ENCODE measurements at places on chromosomes 2 and 18.
A peak's percentile ranks its signal among the peaks of the same experiment; 100 is the strongest.

DNA sequence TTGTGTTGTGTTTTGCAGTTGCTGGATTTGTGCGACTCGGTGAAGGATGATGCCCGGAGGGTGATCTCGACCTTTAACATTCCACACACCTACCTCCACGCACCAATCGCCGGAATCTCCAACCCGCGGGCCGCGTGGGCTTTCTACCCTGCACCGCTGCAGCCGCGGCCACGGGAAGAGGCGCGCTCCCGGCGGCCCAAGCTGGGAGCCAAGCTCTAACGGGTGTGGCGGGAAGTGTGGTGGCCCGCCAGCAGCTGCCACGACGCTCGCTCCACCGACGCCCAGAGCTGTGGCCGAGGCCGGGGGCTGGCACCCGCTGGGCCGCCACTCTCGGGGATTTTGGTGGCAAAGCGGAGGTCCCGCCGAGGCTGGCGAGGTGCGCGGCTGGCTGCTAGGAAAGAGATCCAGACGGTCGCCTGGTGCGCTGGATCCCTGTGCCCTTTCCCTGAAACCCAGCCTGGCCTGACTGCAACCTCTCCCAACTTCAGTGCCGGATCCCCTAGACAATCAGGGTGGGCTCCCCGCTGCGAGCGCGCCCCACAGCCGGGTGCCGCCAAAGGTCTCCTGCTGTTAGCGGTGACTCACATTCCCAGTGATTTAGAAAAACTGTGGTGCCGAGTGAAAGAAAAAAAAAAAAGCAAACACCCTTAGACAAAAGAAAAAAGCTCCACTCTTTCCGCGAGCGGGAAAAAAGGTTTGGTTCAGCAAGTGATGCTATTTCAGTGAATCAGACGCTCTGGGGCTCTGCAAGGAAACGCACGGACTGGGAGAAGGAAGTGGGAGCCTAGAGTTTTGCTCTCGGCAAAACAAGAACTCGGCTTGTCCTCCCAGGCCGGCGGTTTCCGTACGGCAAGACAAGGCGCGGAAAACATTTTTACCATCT is 2.9 kb upstream of the BCL2L11 start:
- DNase-seq = peak; percentile 28

DNA sequence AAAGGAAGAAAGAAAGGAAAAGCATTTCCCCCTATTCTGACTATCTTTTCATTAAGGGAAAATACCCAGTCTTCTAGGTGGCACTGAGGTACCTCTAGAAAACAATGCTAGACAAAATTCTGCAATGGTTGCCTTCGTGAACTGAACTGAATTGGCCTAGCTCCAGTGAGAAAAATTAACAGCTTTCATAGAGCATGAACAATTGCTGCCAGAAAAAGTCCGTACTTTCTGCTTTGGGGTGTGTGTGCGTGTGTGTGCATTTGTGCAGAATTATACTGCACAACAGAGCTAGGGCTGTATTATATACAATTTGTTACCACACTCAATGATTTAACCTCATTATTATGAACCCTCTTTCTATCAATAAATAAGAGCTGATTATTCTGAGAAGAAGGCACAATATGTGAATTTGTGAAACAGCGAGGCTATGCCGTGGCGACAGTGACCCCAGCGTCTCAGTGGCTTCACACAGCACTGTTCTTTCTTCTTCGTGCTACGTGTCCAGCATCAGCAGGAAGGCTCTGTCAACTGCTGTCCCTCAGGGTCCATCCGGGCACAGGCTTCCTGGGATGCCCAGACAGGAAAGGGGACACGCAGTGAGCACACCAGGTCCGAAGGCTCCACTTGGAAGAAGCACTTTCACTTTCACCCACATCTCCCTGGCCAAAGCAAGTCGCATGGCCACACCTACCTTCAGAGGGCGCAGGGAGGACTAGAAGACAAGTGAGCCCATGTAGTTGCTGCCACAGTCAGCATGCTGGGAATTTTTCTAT is 47.5 kb downstream of the PTGR3 start:
- no peak for DNase-seq

- DNase-seq = no peak
These were observed 42.0 kb downstream of the TFCP2L1 start for GRCh38 chr2:121242976-121243375.

DNA sequence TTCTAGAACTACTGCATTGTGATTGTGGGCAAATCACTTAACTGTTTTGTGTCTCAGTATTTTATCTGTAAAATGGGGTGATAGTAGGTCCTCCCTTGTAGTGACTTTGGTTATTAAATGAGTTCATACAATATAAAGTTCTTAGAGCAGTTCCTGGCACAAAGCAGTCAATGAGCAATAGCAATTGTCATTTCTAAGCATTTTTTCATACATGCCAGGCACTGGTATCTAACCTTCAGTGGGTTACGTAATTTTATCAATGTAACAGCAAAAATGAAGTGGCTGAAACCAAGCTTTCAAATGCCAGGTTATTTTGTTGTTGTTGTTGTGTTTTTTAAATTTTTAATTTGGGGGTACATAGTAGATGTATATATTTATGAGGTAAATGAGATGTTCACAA is 401.9 kb downstream of the MEIS1 start:
- no peak for DNase-seq

DNA sequence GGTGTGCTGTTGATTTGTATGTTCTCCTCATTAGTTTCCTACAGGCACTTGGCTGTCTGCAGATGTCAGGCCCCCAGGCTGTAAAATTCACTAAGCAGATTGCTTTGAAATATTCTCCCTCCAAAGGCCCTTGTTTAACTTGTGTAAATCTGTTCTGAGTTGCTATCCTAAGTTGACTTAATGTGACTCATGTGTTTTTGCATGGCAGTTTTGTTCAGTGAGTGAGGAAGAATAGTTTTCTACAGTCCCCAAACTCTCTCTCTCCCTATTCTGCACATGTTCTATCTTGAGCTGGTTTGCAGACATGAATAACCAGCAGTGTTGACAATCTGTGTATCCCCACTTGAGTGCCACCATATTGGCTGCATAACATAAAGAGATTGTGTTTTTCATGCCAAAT is 1005.4 kb upstream of the DDX18 start:
- no peak for DNase-seq

- DNase-seq = no peak
These were observed at the start of gene STPG4 for GRCh38 chr2:47155091-47155876. TSS of gene STPG4 (minus strand) at chr2:47155308. CDS start at chr2:47155251, 57 bp downstream.

- no peak for DNase-seq
These were observed 30.1 kb downstream of the INO80C start for GRCh38 chr18:35467624-35468016.

DNA sequence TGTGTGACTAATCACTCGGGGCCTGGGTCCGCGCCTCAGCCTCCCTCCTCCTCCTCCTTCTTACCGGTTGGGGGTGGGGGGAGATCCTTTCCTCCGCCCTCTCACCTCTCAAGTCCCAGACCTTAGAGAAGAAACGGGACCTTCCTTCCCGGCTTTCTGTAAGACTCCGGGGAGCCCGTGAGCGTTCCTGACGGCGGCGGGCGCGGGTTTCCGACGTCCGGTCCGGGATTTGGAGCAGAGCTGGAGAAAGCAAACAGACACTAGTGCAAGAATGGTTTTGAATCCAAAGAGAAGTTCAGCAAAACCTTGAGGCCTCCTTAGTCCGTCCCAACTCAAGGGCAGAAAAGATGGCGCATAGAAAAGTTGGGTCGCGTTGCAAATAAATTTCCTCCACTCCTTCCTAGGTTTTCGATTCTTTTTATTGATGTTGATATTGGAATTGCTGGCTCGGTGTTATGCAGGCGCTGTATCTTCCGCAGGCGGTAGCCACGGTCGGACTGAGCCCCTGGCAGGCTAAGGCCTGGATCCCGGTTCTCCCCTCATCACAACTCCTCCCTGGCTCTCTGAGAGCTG is 2.0 kb downstream of the DLX1 start:
- no peak for DNase-seq

DNA sequence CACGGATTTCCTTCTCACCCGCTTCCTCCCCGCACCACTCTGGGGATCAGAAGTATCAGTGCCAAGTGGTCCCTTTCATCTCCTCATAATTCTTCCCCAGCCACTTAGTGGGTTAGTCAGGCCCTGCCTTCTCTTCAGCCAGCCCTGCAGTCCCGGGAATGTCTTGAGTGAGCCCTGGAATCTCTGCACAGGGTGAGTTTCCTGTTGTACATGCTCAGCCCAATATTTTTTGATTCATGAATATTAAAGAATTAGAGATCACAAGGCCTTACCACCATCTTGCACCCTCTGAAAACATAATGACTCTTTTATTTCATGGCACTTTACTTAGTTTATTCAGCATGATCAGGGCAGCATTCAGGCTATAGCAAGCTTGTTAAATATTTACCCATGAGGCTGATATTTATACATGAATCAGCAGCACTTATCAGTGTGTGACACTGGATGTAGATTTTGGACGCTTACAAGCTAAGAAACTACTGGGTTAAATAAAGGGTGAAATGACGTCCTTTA is 159.4 kb upstream of the FOSL2 start:
- peak; percentile 16 for DNase-seq

DNA sequence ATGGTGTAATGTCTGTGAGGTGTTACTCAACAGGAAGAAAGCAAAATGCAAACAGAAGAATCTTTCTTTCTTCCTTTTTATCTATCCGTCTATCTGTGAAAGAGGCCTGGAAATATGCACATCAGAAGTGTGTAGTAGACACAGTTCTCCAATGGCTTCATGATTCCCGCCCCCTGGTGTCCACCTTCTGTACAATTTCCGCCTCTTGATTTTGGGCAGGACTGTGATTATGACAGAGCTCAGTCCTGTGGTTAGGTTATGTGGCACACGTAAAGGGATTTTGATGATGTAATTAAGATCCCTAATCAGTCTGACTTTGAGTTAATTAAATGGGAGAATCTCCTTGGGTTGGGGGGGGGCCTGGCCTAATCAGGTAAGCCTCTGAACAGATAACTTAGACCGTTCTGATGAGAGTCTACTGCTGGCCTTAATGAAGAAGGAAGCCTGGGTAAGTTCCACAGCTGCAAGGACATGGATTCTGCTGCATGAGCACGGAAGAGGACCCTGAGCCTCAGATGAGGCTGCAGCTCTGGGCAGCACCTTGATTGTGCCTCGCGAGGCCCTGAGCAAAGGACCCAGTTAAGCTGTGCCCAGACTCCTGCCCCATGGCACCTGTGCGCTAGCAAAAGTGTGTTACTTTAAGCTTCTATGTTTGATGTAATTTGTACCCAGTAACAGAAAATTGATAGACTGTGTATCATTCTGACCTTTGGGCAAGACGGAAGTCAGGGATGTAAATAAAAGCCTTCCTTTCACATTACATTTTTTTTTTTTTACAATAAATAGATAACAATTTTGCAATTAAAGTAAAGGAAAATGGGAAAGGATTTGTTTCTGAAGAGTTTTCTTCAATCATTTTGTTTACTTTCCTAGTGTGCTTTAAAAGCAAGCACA is 11.3 kb upstream of the KCNF1 start:
- peak; percentile 44 for DNase-seq

GRCh38 chr18:50749945-50750344 is 69.9 kb downstream of the MRO start:
- DNase-seq = no peak

DNA sequence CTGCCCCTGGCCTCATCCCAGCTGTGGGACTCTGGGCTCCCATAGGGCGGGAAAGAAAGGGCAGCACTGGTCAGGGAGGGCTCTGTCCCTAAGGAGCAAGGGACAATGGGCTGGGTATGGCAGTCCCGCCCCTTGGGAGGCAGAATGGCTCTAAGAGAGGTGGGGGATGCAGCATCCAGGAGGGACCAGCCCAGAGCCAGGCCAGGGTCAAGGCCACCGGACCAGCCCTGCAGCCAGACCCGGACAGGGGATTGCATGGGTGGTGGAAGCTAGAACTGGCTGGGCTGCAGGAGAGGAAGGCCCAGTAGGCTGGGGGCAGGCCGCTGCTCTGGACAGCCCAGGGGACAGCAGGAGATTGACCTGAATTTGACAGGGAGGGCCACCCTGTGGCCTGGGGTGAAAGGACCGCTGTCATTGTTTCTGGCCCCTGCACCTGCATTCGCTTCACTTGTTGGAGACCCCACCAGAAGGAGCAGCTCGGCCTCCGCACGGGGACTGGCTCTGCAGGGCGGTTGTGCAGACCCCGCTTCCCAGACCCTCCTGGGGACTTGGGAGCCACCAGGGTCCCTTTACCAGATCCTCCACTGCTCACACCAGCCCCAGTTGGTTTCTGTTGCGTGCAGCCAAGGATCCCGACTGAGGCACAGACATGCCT is 14.6 kb downstream of the RAMP1 start:
- DNase-seq = no peak

GRCh38 chr2:239233576-239233975 is 167.2 kb downstream of the HDAC4 start:
- no peak for DNase-seq

DNA sequence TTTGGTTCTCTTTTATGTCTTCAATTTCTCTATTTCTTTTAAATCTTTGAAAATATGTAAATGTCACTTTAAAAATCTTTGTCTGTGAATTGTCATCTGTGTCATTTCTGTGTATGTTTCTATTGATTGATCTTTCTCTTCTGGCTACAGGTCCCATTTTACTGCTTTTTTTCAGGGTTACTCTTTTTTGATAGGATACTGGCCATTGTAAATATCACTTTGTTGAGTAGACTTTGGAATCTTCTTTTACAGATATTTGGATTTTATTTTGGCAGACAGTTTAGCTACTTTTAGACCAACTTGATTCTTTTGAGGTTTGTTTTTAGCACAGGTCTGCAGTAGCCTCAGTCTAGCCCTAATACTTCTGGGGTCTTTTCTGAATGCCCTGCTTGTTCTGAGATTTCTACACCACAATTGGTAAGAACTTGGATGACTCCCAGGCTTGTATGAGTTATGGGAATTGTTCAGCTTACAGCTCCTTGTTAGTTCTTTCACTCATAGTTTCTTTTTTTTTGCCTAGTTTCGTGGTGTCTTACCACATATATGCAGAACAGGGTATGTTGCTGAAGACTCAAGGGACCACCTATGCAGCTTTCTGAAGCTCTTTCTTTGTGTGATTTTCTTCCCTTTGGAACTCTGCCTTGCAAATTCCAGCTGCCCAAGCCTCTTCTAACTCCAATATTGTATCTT is 122.2 kb downstream of the QPCT start:
- DNase-seq = no peak

GRCh38 chr2:197054437-197054836 is 127.9 kb upstream of the PGAP1 start:
- DNase-seq = no peak

DNA sequence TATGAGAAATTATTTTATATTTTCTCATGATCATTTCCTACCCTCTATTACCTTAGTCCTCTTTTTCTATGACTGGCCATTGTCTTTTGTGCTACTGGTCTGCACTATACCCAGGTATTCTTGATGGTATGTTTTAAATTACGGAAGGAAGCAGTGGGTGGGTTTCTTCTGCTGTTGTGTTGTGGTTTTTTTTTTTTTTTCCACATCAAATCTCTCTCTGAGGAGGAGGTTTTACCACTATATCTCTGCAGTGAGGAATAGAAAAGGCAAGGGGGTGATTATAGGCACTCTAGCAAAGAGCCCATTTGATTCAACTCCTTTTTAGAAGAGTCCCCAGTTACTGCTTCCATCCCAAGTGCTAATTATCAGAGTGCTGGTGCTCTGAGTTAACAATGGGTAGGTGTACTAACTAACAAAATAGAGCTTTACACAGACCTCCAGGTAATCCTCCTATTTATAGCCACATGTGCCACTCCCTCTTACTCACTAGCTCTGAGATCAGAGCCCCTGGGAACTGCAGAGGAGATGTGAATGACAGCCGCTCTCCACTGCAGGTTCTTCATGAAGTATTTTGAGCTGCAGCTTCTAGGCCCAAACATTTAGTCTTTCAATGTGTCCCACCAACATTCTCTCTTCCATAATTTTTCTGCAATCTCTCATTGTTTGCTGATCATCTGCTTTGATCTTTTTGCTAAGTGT is 301.6 kb upstream of the GULP1 start:
- no peak for DNase-seq

Data from body of pancreas (tissue), 4 donors.